ENCODE measurements at places on chromosomes 11 and 22.

GRCh38 chr11:118353084-118353710 is 6.2 kb upstream of the UBE4A start:
- DNase-seq, result no peak

DNA sequence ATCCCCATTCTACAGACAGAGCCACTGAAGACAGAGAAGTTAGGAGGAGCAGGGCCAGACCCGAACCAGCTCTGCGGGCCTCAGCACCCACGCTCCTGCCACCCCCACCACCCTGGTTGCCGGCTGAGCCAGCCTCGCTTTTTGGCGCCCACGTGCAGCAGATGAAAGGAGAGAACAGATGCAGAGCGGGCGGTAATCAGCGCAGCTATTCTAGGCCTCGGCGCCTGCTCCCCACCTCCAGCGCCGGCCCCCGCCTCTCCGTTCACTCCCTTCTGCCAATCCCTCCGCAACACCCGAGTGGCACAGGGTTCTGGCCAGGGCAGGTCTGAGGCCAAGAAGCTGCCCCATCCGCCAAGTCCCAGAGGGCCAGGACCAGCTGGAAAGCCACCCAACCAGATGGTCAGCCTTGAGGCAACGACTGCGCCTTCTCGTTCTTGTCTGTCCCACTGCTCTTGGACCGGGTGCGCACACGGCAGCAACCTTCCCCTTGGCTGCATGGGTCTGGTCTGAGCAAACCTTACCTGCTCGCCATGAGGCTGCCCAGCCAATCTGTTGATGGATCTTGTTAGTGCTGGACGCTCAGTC is 16.8 kb downstream of the DNAL4 start:
- no peak for DNase-seq

DNA sequence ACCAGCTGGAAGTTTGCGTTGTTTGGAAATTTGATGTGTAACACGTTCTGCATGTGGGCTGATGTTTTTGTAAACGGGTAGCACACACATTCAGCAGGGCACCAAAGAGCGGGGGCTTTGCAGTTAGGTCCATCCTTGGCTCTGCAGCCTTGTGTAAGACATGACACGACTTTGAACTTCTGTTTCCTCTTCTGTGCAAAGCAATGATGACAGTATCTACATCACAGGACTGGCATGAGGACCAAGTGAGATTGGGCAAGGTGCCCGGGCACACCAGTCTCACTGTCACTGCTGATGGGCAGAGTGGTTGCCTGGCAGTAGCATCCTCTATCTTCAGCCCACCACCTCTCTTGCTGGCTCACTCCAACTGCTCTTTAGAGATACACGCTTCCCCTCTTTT is 3.3 kb downstream of the TCN2 start:
- no peak for DNase-seq

- no peak for DNase-seq
These were observed 303.8 kb downstream of the NTM start for GRCh38 chr11:131674051-131674755.

GRCh38 chr11:131460931-131461330 is 90.5 kb downstream of the NTM start:
- DNase-seq, result no peak

DNA sequence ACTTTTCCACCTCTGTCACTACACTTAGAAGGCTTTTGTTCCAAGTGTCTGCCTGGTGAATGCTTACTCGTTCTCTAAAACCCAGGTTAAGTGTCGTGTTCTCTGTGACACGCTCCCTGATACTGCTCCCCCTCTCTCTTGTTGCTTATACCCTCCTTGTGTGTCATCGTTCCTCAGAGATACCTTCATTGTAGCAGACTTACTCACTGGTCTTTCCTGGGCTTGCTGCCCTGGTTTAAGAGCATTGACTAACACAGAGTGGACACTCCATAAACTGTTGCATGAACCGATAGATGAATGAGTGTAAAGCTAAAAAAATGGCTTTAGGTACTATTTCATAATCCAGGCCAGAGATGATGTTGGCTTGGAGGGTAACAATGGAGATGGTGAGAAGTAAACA is 171.3 kb downstream of the GRIK4 start:
- DNase-seq, result no peak

DNA sequence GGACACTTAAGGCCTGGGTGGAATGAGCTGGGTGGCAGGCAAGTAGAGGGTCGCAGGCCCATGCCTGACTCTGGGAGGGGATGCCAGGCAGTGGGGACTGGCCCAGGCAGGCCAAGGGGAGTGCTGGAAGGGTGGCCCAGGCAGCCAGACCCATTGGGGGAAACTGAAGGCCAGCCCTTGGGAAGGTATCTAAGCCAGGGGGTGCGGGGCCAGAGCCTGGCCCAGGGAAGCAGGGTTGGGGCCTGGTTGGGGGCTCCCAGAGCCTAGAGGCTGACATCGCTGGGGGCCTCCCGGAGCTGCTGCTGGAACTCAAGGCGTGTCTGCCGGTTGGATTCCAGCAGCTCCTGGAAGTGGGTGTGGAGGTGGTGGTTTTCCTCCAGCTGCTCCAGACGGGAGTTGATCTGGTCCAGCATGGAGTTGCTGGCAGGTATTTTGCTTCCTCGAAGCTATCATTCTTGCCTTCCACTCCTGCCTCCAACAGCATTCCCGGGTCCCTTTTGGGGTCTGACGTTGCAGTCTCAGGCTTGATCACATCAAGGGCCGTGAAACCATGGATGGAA is 35.3 kb upstream of the XBP1 start:
- no peak for DNase-seq

GRCh38 chr11:44178381-44178780 is 82.9 kb downstream of the EXT2 start:
- no peak for DNase-seq

- DNase-seq, result no peak
These were observed 9.3 kb downstream of the CSF2RB start for GRCh38 chr22:36922711-36923110.

DNA sequence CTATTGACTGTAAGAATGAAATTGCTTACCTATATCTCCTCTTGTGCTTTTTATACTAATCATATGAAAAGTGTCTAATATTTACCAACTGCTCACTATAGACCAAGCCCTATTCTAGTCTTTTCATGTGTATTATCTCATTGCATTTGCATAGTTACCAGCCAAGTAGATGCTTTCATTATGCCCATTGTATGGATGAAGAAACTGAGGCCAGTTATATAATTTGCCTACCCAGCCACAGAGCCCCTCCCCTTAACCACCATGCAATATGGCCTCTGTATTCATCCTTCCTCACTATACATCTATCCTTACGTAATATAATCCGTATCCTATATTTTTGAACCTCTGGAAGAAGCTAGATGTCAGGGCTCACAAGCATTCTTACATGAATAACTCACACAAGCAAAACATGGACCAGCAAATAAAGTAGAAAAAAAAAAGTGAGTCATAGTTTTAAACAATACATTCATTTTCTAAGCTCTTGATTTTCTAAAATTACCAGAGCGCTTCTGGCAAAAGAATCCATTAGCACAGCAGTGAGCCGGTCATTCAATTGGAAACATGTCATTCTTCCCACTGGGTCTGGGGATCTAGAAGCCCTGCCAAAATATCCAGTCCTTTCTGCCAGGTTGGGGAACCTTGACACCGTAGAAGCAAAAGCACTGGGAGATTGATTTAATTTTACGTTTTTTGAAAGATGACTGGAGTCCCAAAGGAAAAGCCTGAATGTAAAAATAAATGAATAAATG is 80.0 kb downstream of the C11orf91 start:
- no peak for DNase-seq
